Stimulated activated CD4-positive, alpha-beta T cell treated with anti-CD3 and anti-CD28 coated beads, TNF-alpha, amount 100 ng/mL, for 48 hours (primary cell): ENCODE measurements at places on chromosomes 2 and 18.

DNA sequence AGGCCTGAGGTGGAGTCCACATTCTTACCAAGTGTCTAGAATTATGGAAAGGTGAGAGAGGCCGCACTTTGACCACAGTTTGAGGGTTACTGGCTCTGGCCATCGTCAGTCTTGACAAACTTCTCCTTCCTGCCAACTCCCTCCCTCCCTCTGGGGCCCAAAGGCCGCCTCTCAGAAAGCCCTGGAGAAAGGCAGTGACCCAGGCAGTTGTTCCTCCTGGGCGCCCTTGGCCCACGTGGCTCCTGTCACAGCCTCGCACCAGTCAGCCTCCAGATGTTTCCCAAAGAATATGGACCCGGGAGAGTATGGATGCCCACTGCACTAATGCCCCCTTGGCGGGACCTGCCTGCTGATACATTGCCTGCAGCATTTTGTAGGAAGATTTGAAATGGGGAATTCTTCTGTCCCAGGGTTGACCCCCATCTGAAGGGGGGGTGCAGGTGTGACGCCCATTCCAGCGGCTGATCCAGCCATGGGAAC, 61.7 kb downstream of the ASB1 start:
- no peak for DNase-seq

DNA sequence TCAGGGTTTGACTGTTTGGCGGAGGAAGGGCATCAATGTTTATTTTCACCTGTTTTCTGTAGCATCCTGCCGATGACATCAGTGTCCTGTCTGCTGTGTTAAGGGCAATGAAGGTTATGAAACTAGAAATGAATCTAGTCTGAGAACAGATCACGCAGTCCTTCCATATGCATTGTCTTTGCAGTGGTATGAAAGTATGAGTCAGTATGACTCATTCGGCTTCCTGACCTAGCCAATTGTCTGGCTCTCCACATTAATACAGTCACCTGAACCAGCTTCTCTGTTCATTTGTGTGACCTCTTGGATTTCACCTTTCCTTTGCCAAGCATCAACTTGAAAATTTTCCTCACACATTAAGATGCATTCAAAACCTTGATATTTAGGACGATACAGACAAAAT, 353.8 kb downstream of the RND3 start:
- DNase-seq, result no peak

DNA sequence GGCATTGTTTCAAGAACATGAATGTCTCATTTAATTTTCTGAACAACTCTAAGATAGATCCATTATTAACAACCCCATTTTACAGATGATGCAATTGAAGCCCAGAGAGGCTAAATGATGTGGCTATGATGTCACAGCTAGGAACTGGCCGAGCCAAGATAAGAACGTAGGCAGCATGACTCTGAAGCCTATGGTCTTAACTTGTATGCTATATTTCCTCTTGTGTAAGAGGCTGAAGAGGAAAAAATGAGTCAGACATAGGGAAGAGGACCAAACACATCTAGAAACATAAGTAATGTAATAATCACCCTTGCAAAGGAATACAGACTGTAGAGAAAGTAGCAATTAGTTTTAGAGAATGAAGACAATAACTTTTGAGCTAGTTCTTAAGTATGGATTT, 416.8 kb downstream of the FIGN start:
- no peak for DNase-seq

DNA sequence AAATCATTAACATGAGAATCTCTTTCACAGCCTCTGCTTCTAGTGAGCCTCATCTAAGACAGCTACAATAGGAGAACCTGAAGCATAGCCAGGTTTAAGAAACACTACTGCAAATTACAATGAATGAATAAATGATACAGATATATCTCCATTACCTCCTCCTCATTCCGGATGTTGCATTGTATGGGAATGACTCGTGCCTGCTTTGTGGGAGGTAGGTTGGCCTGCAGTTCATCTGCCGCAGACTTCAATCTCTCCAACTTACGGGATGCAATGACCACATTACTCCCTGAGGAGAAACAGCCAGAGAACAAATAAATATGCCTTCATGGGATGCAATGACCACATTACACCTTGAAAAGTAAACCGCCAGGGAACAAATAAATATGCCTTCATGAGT, 15.4 kb downstream of the PECR start:
- DNase-seq, result no peak

DNA sequence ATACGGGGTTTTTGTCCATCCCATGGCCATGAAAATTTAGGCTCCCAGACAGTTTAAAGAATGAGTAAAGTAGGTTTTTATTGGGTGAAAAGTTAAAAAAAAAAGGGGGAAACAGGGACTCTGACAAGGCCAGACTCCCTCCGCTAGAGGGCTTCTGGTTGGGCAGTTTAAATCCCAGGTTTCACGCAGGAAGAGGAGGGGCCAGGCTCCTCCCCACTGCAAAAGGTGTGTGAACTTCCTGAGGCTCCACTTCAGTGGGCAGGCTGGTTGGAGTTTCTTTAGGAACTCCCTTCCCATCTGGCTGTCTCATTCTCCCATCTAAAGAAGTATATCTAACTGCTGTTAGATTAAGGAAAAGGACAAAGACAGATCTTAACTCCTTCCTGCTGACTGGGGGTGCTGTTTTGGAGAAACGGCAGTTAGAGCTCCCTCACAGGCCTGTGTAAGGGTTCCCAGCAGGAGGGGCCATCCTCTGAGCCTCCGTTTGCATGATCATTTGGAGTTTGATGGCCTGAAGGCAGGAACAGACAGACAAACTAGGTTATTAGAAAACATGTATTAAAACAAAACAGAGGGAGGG, 1160.7 kb downstream of the CNTNAP5 start:
- DNase-seq, result no peak

- no peak for DNase-seq
Observed at GRCh38 chr2:159045545-159046454, 77.4 kb downstream of the TANC1 start.

GRCh38 chr2:49801898-49802450, 647.7 kb upstream of the FSHR start:
- no peak for DNase-seq

DNA sequence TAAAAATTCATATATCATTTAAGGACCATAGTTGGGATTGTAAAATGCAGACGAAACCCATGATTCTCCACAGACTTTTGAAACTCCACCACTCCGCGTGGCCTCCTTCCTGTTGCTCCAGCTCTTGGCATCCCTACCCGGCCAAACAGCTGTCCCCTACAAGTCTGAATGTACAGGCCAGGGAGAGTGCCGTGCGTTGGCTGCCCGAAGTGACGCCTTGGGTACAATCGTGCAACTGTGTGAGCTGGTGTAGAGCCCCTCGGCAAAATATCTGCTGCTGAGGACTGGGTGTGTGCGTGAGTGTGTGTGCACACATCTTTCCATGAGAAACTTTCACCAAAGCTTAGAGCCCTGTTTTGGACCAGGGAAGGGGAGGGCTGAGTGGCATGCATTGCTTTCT, 43.8 kb upstream of the ZNF516 start:
- DNase-seq, result no peak

GRCh38 chr2:25362434-25363145, 20.9 kb upstream of the DNMT3A start:
- DNase-seq, result peak; percentile 32

GRCh38 chr2:224174990-224175389, 135.9 kb upstream of the SERPINE2 start:
- DNase-seq, result no peak

GRCh38 chr18:63550068-63550467, 7.9 kb downstream of the SERPINB12 start:
- DNase-seq, result no peak

GRCh38 chr2:191311-192190, 72.3 kb downstream of the SH3YL1 start:
- DNase-seq, result no peak

DNA sequence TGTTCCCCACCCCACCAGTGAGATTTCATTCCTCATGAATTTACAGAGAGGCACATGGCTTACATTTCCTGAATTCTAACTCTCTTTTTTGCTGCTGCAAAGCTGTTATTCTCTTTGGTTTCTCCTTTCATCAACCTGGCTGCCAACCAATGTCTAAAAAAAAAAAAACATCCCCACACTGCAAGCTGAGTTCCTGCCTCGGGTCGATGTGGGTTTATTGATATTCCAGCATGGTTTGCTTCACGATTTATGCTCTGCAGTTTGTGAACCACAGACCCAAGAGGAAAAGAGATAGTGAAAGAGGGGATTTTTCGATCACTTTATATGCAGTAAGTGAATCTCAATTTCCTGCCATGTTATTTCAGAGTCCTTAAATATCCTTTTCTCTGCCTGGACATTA, 363.6 kb downstream of the LPIN1 start:
- no peak for DNase-seq

- DNase-seq, result no peak
Observed at GRCh38 chr2:79982445-79982844, 322.1 kb downstream of the LRRTM1 start.

DNA sequence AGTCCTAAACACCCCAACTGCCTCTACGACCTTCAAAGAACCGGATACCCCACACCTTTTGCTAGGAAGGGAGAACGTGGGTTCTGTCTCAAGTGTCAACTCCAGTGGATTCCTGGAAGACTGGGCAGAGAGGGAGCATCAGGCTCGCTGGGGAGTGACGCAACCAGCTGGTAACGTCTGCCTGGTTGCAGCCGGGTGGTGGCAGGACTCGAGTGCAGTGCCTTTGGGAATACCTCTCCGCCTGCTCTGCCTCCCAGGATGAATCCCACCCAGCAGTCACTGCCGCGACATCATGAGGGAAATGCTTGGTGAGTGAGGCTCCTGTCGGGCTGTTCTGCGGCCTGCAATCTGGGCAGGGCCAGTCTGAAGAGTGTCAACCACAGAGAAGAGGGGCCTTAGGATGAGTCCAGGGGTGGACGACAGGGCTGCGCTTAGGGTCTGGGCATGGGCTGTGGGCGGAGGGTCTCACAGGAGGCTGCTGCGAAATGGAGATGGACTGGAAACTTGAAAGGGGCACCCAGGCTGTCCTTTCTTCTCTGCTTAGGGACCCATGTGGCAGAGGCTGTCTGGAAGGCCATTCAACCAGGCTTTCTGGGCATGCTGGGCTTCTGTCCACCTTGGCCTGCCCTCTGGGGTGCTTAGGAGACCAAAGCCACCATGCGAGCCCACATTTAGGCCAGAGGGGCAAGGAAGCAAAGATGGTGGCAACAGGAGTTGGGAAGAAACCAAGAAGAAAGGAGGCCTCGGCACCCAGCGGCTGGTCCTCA, 12.9 kb downstream of the GPR17 start:
- no peak for DNase-seq

GRCh38 chr2:85291425-85292023, 36.3 kb downstream of the TGOLN2 start:
- no peak for DNase-seq

DNA sequence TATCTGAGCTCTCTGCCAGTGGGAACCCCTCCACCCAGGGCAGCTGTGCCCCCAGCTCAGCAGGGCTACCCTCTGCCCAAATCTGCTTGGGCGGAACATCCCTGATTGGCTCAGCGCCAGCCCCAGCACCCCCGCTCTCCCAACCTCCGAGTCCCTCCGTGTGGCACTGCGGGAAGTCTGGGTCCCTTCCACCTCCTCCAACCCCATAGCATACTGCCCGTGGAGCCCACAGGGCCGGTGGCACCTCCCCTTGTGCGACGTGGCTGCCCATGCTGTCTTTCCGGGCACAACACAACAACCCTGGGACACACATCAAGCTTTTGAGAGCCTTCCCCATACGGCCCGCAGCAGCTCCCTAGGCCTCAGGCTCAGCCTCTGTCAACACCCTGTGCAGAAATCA, 55.8 kb upstream of the NCK2 start:
- DNase-seq, result no peak

- no peak for DNase-seq
Observed at GRCh38 chr2:207502577-207503198, 27.1 kb upstream of the CREB1 start.

DNA sequence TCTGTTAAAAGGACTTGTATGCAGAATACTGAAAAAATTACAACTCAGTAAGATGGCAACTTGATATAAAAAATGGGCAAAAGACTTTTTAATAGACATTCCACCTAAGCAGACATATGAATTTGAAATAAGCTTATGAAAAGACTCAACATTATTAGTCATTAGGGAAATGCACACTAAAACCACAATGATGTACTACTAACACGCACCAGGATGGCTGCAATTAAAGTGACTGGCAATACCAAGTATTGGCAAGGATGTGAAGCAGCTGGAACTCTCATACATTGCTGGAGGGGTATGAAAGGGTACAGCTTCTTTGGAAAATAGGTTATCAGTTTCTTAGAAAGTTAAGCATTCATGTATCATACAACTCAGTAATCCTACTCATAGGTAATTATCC, 3.2 kb upstream of the ENOSF1 start:
- no peak for DNase-seq

DNA sequence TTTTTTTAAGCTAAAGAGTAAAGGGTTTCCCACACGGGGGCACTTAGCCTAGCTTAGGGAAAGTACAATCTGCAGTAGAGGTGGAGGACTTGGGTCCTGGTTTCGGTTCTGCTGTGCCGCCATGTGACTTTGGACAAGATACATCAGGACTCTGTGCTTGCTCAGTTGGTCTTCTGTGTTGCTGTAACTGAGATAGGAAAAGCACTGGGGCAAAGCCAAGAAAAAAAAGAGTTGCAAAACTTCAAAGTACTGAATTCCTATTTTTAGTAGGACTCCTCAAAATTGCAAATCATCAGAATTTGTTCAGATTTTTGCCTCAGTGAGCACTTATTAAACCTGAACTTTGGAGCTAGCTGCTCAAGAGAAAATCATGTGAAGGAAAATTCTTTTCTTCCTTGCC, 96.3 kb upstream of the STON1 start:
- no peak for DNase-seq

- no peak for DNase-seq
Observed at GRCh38 chr2:182941121-182941722, 74.8 kb upstream of the FRZB start.

GRCh38 chr2:51813247-51813646, 781.3 kb upstream of the NRXN1 start:
- no peak for DNase-seq

GRCh38 chr2:99256677-99257076, 1.2 kb upstream of the LYG2 start:
- DNase-seq, result no peak

DNA sequence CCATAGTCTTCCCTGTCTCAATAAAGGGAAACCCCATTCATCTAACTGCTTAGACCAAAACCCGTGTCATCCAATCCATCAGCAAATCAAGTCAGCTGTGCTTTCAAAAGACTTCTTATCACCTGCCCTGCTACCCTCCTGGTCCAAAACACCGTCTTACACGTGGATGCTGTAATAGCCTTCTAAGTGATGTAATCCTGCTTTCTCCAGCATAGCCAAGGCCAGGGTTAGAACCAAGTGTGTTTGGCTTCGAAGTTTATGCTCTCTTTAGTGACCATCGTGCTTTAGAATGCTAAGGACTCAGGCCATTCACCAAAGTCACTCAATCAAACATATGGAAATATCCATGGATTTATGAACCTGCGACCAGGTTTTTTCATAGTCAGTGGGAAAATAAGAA, 25.5 kb downstream of the NEB start:
- DNase-seq, result no peak

DNA sequence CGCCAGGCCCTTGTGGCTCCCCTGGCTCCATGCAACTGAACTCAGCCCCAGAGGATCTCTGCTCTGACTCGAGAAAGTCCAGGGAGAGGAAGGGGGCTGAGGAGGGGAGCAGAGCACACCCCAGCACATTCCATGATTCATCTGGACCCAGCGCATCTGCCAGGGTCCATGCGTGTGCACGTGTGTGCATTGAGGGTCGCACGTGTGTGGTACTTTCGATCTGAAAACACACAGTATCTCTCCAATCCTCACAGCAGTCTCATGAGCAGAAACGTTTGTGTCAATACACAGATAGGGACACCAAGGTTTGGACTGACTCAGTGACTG, 146.4 kb upstream of the ID2 start:
- no peak for DNase-seq

- DNase-seq, result no peak
Observed at GRCh38 chr2:136422512-136422911, 304.6 kb upstream of the CXCR4 start.
